ENCODE measurements at places on chromosomes 5 and 9. TPM values are rescaled to one million over a fixed set of nuclear protein-coding genes. Genes with fewer than 3 reads are reported as not detected.

GRCh38 chr9:133368249-133368881 is 7.5 kb downstream of the SURF4 start:
- peak overlapping the region; percentile 94 for H3K27ac ChIP-seq
- H3K36me3 ChIP-seq, result peaks cover 80% of the 10 kb centered on the region
- DNase-seq, result no peak
- H3K4me1 ChIP-seq, result peaks cover 52% of the 10 kb centered on the region
- no peaks in the 10 kb centered on the region for H3K27me3 ChIP-seq

GRCh38 chr5:109567374-109568044 is 122.2 kb upstream of the MAN2A1 start:
- no peak for DNase-seq
- peaks cover 3% of the 10 kb centered on the region for H3K27me3 ChIP-seq
- no peaks in the 10 kb centered on the region for H3K36me3 ChIP-seq
- no peak overlapping the region for H3K27ac ChIP-seq

HAND1 gene
- total RNA-seq, result not detected

- no peaks in the 10 kb centered on the region for H3K4me1 ChIP-seq
- H3K27ac ChIP-seq, result no peak overlapping the region
- H3K27me3 ChIP-seq, result no peaks in the 10 kb centered on the region
- DNase-seq, result no peak
- no peak overlapping the region for H3K4me3 ChIP-seq
These were observed 319.8 kb downstream of the HCN1 start for GRCh38 chr5:45376417-45376816.

PCDHGC5 gene
- not detected for total RNA-seq

- no peaks in the 10 kb centered on the region for H3K4me1 ChIP-seq
- no peak for DNase-seq
- H3K27ac ChIP-seq, result no peak overlapping the region
- H3K4me3 ChIP-seq, result no peak overlapping the region
These were observed 24.4 kb downstream of the NCS1 start for GRCh38 chr9:130196643-130197042.

- H3K27me3 ChIP-seq, result no peaks in the 10 kb centered on the region
- no peaks in the 10 kb centered on the region for H3K4me1 ChIP-seq
- H3K4me3 ChIP-seq, result no peak overlapping the region
- H3K27ac ChIP-seq, result no peak overlapping the region
These were observed 76.6 kb downstream of the KCNN2 start for GRCh38 chr5:114438471-114438870.

- peak; percentile 69 for DNase-seq
- H3K4me3 ChIP-seq, result peak overlapping the region; percentile 72
- peaks cover 6% of the 10 kb centered on the region for H3K4me1 ChIP-seq
These were observed 928 bp downstream of the MCTP1 start for GRCh38 chr5:95283761-95284571.

DNA sequence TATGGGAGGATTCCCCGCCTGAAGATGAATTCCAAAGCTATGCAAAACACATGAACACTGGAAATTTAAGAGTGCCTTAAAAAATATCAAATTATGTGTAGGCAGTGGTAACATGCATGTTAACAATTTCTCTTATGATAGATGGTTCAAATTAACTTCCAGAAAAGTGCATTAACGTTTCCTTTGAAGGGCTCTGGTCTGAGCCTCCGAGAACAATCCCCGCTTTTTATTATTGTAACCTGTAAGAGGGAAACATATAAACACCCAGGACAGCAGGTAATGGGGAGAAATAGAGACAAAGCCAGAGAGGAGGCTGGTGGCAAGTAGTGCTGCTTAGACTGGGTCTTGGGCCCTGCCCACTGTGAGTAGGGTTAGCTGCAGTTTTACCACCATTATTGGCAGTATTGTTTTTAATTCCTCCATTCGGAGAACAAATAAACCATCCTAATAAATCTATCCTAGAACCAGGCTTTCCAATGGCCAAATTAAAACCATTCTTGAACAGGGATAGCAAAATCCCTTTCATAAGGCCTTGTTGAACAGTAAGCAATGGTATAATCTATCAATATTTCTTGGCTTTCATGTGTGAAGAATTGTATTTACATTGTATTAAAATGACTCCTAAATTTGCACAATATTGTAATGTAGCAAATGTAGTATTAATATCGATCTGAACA is 6.3 kb downstream of the NR2F1 start:
- no peak for DNase-seq
- H3K4me1 ChIP-seq, result peaks cover 11% of the 10 kb centered on the region
- H3K36me3 ChIP-seq, result peaks cover 12% of the 10 kb centered on the region
- peaks cover 81% of the 10 kb centered on the region for H3K27me3 ChIP-seq
- H3K27ac ChIP-seq, result peak overlapping the region; percentile 21
- H3K4me3 ChIP-seq, result no peak overlapping the region

GRCh38 chr9:21060919-21061561 is 16.7 kb downstream of the IFNB1 start:
- H3K27ac ChIP-seq, result peak overlapping the region; percentile 40
- peaks cover 3% of the 10 kb centered on the region for H3K36me3 ChIP-seq
- peak overlapping the region; percentile 8 for H3K4me3 ChIP-seq
- H3K4me1 ChIP-seq, result peaks cover 18% of the 10 kb centered on the region

DNA sequence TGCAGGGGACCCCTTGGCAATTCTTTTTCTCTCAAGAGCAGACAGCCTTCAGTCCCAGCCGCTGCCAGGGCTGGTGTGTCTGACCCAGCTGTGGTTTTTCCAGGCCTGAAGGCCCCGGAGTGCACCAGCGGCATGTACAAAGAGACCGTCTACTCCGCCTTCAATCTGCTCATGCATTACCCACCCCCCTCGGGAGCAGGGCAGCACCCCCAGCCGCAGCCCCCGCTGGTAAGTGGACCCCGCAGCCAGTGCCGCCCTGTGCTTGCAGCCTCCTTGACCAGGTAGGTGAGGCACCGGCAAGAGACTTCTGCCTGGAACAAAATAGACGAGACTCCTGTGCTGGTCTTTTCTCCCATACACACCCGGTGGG is 1.3 kb downstream of the TCF7 start:
- peaks cover 69% of the 10 kb centered on the region for H3K4me1 ChIP-seq
- H3K27ac ChIP-seq, result peak overlapping the region; percentile 80
- DNase-seq, result peak; percentile 71
- peak overlapping the region; percentile 79 for H3K4me3 ChIP-seq
- peaks cover 16% of the 10 kb centered on the region for H3K27me3 ChIP-seq
- peaks cover 52% of the 10 kb centered on the region for H3K36me3 ChIP-seq

TBC1D13 gene
- total RNA-seq, result 19.2 TPM

MLLT3 gene
- 26.5 TPM for total RNA-seq

F12 gene
- 2.7 TPM for total RNA-seq

DNA sequence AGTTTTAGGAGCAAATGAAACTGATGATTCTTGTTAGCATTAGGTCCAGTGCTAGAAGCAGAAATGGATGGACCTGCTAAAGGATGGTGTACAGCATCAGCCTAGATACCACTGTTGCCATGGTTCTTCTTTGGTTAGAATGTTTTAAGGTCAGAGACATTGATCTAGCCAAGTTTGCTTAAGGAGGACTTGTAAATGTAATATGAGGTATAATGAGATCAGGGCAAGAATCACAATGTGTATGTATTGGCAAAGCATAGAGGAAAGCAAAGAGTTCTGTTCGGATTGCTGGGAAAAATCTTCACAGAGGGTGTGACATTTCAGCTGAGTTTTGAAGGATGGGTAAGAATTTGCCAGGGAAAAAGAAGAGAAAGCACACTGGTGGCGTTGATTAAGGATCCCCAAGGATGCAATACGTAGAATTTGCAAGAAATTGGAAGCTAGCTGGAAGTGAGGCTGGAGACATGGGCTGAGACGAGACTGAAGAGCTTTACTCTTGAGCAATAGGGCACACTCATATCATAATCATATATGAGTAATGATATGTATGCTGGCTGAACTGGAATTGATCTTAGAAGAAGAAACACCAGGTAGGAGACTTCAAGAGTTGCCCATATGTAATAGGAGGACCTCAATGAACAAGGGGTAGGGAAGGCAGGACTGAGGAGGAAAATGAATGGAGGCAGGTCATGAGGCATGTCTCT is 102.0 kb downstream of the ZNF462 start:
- DNase-seq, result no peak
- no peak overlapping the region for H3K4me3 ChIP-seq
- H3K36me3 ChIP-seq, result no peaks in the 10 kb centered on the region
- no peak overlapping the region for H3K27ac ChIP-seq

GRCh38 chr5:96172436-96172835 is 210.8 kb upstream of the ELL2 start:
- no peaks in the 10 kb centered on the region for H3K4me1 ChIP-seq
- H3K27ac ChIP-seq, result no peak overlapping the region
- no peaks in the 10 kb centered on the region for H3K36me3 ChIP-seq
- DNase-seq, result no peak
- H3K27me3 ChIP-seq, result peaks cover 2% of the 10 kb centered on the region
- no peak overlapping the region for H3K4me3 ChIP-seq

DNA sequence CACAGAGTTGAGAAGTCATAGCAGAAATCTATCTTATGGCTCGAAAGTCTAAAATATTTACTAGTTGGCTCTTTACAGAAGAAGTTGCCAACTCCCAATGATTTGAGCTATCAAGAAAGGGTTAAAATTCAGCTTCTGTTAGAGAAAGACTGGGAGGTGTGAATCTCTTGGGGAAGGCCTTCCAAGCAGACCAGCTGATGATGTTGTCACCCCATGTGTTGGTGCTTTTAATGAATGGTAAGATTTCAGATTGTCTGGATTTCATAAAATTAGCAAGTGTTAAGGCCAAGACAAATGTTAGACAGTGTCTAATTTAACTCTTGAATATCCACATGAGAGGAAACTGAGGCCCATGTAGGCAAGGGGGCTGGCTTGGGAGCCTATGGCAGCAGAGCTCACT is 63.9 kb downstream of the PPARGC1B start:
- H3K36me3 ChIP-seq, result no peaks in the 10 kb centered on the region
- DNase-seq, result no peak
- peaks cover 3% of the 10 kb centered on the region for H3K4me1 ChIP-seq

DNA sequence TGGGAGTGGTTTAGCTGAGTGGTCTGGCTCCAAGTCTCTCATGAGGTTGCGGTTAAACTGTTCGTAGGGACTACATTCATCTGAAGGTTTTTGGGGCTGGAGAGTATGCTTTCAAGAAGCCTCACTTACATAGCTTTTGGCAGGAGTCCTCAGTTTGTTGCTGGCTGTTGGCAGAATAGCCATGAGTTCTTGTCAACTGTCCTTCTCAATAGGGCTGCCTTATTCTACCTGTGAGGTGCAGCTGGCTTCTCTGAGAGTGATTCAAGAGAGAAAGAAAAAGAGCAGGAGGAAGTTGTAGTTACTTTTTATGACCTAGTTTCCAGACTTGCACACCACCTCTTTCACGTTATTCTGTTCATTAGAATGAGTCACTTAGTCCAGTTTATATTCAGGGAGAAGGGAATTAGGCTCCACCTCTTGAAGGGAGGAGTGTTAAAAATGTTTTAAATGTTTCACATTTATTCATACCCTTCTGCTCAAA is 33.2 kb downstream of the YTHDC2 start:
- peaks cover 47% of the 10 kb centered on the region for H3K36me3 ChIP-seq
- no peak overlapping the region for H3K4me3 ChIP-seq
- H3K27me3 ChIP-seq, result no peaks in the 10 kb centered on the region
- no peak for DNase-seq
- peaks cover 11% of the 10 kb centered on the region for H3K4me1 ChIP-seq

GRIN3A gene
- not detected for total RNA-seq

Measured in activated CD4-positive, alpha-beta T cell treated with anti-CD3 and anti-CD28 coated beads, Interleukin-2, amount 10 ng/mL, durations not matched to agents 24 days and 14 days (primary cell).